Activated T-helper 1 cell treated with anti-CD3 and anti-CD28 coated beads, Interleukin-12 subunit alpha, Interleukin-12 subunit beta, Interleukin-2, Interleukin-4 antibody, amounts not matched to agents 30 ng/mL and 10 ng/mL and 1 ng/mL, durations not matched to agents 14 hours and 24 hours and 36 hours (primary cell): ENCODE measurements at places on chromosomes 7 and 10. TPM values are rescaled to one million over a fixed set of nuclear protein-coding genes. Genes with fewer than 3 reads are reported as not detected.

DNA sequence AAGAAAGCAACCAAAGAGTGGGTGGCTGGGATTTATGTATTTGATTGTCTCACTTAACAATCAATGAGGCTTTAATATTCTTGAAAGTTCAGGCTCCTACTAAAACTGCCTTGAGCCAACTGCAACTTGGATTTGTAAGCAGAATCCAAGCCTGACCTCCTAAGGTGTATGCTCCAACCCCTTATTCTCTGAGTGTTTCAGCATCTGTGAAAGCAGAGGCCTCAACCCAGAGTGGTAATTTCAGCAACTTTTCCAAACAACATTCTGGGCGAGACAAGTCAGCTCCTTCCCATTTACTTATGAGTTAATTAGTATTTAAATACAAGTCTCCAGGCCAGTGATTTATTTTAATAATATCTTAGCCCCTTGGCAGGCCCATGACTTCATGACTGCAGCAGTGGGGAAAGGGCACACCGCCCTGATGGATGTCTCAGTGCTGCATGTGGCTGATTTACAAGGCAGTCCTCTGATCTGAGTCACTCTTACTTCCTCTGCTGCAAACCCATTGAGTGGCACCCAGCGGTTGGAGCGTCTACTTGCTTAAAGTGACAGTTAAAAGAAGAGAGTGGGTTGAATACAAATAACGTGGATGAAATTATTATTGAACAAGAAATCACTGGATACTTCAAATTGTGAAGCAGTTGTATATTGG lies 209.1 kb downstream of the TRIL start:
- no peaks in the 10 kb centered on the region for H3K27me3 ChIP-seq
- H3K4me3 ChIP-seq, result no peak overlapping the region
- no peak overlapping the region for H3K27ac ChIP-seq

GRCh38 chr10:105797234-105797890 lies 1156.3 kb downstream of the SORCS3 start:
- no peaks in the 10 kb centered on the region for H3K4me1 ChIP-seq
- no peak for DNase-seq
- no peak overlapping the region for H3K27ac ChIP-seq
- H3K27me3 ChIP-seq, result no peaks in the 10 kb centered on the region
- H3K36me3 ChIP-seq, result no peaks in the 10 kb centered on the region

MINDY4 gene
- total RNA-seq, result 0.96 and 2.2 TPM in 2 replicates

GRCh38 chr10:60536529-60537114 lies 146.9 kb upstream of the ANK3 start:
- peaks cover 64% of the 10 kb centered on the region for H3K4me1 ChIP-seq
- no peaks in the 10 kb centered on the region for H3K27me3 ChIP-seq
- no peak for DNase-seq

VWDE gene
- 1.6 and 1.7 TPM in 2 replicates for total RNA-seq

GRCh38 chr7:1021931-1022330 lies 22.4 kb upstream of the GPR146 start:
- H3K36me3 ChIP-seq, result peaks cover 9% of the 10 kb centered on the region
- H3K4me3 ChIP-seq, result no peak overlapping the region
- H3K27me3 ChIP-seq, result no peaks in the 10 kb centered on the region
- H3K4me1 ChIP-seq, result peaks cover 9% of the 10 kb centered on the region
- no peak overlapping the region for H3K27ac ChIP-seq
- DNase-seq, result no peak

- DNase-seq, result no peak
- H3K36me3 ChIP-seq, result no peaks in the 10 kb centered on the region
- H3K4me3 ChIP-seq, result no peak overlapping the region
- no peaks in the 10 kb centered on the region for H3K27me3 ChIP-seq
Measured at GRCh38 chr10:23419655-23420329, 19.1 kb upstream of the OTUD1 start.

- H3K36me3 ChIP-seq, result no peaks in the 10 kb centered on the region
- no peak overlapping the region for H3K4me3 ChIP-seq
- no peak overlapping the region for H3K27ac ChIP-seq
- no peaks in the 10 kb centered on the region for H3K4me1 ChIP-seq
Measured at GRCh38 chr7:46173476-46174195, 252.6 kb upstream of the IGFBP3 start.

EFCAB10 gene
- not detected in 2 replicates for total RNA-seq

CRPPA gene
- total RNA-seq, result 0.91 and 1.1 TPM in 2 replicates

NRF1 gene
- 22.8 and 25.9 TPM in 2 replicates for total RNA-seq

DNA sequence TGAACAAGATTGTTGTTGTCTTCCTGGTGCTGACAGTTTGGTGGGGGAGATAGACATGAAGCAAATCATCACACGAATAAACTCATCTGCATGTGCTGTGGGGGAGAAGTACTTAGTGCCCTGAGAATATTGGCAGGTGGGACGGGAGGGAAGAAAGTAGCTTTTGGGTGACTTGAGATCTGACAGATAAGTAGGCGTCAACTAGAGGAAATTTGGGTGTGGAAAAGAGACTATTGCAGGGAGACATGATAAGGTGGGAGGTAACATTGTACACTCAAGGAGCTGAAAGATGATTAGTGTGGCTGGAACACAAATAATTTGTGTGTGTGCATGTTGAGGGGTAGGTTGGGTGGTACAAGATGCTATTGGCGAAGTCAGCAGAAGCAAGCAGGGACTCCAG lies 30.1 kb downstream of the CNNM2 start:
- DNase-seq, result no peak
- no peak overlapping the region for H3K4me3 ChIP-seq
- no peaks in the 10 kb centered on the region for H3K4me1 ChIP-seq
- H3K36me3 ChIP-seq, result no peaks in the 10 kb centered on the region

GRCh38 chr10:42648512-42648911 lies 10.1 kb upstream of the ZNF33B start:
- H3K27ac ChIP-seq, result no peak overlapping the region
- no peaks in the 10 kb centered on the region for H3K27me3 ChIP-seq
- DNase-seq, result no peak
- no peaks in the 10 kb centered on the region for H3K36me3 ChIP-seq
- H3K4me1 ChIP-seq, result peaks cover 6% of the 10 kb centered on the region

DNA sequence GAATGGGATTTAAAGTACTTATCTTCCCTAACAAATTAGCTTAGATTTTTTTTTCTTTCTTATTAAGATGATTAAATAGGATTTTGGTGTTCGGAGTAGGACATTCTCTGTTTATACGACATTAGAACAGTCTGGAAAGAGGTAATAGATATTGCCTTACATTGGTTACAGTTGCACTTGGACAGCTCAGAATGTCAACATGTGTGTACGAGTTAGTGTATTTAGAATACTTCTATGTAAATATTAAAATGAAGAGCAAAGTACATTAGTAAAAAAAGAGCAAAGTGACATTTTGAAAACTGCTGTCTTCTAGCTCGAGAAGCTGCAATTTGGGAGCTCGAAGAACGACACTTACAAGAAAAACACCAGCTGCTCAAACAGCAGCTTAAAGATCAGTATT lies 51.5 kb downstream of the SLK start:
- H3K4me1 ChIP-seq, result no peaks in the 10 kb centered on the region
- H3K4me3 ChIP-seq, result no peak overlapping the region
- no peak for DNase-seq
- no peaks in the 10 kb centered on the region for H3K27me3 ChIP-seq
- H3K36me3 ChIP-seq, result peaks cover 43% of the 10 kb centered on the region
- no peak overlapping the region for H3K27ac ChIP-seq

- peaks cover 46% of the 10 kb centered on the region for H3K36me3 ChIP-seq
- no peak overlapping the region for H3K27ac ChIP-seq
- no peak for DNase-seq
- H3K4me1 ChIP-seq, result peaks cover 5% of the 10 kb centered on the region
Measured at GRCh38 chr7:39700932-39701331, 77.6 kb downstream of the RALA start.

PRKG1 gene
- not detected in 2 replicates for total RNA-seq

GRCh38 chr7:31023877-31024276 lies 28.2 kb upstream of the ADCYAP1R1 start:
- H3K27ac ChIP-seq, result peak overlapping the region; percentile 12
- H3K27me3 ChIP-seq, result no peaks in the 10 kb centered on the region
- no peak for DNase-seq
- H3K36me3 ChIP-seq, result no peaks in the 10 kb centered on the region

- no peak for DNase-seq
- H3K4me3 ChIP-seq, result no peak overlapping the region
- no peak overlapping the region for H3K27ac ChIP-seq
Measured at GRCh38 chr10:36515319-36515718, 610.1 kb upstream of the ANKRD30A start.

- no peak overlapping the region for H3K4me3 ChIP-seq
- no peak overlapping the region for H3K27ac ChIP-seq
- no peaks in the 10 kb centered on the region for H3K36me3 ChIP-seq
- no peaks in the 10 kb centered on the region for H3K4me1 ChIP-seq
Measured at GRCh38 chr7:64639267-64640001, 26.5 kb upstream of the ZNF107 start.
